ENCODE measurements at places on chromosomes 16 and 17. TPM values are rescaled to one million over a fixed set of nuclear protein-coding genes. Genes with fewer than 3 reads are reported as not detected.
A peak's percentile ranks its signal among the peaks of the same experiment; 100 is the strongest.

- peak; percentile 92 for DNase-seq
Measured at GRCh38 chr17:51132964-51133319, 12.3 kb upstream of the SPAG9 start.

KRTAP3-2 gene
- total RNA-seq = not detected

KCNJ12 gene
- 0.25 TPM for total RNA-seq

DNA sequence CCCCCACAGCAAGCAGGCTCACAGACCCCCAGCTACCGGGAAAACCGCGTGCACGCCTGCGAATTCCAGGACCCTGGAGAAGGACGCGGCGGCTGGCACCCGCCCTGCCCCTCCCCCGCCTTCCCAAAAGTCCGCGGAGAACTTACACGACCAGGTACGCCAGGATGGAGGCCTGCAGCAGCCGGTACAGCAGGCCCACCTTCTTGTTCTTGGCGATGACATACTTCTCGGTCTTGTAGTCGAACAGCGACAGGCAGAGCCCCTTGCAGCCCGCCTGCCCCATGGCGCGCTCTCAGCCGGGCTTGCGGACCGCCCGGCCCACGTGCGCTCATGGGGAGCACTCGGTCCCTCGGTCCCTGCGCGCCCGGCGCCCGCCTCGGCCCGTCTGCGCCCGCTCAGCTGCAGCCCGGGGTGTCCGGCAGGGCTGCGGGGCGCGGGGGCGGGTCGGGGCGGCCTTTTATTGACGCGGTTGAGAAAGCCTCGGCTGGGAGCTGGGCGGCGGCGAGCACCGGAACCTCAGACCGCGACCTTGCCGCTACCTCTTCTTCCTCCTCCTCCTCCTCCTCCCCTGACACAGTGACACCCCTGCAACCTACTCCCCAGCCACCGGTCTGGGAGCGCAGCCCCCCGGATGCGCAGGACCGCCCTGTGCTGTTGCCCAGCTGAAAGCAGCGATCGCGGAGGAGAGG, at the start of gene P2RX5:
Gene P2RX5 (minus strand): TSS at position 433 of the 689 bp plus-strand sequence. CDS start 150 bp downstream, at position 283.
- peak; percentile 14 for DNase-seq

DNA sequence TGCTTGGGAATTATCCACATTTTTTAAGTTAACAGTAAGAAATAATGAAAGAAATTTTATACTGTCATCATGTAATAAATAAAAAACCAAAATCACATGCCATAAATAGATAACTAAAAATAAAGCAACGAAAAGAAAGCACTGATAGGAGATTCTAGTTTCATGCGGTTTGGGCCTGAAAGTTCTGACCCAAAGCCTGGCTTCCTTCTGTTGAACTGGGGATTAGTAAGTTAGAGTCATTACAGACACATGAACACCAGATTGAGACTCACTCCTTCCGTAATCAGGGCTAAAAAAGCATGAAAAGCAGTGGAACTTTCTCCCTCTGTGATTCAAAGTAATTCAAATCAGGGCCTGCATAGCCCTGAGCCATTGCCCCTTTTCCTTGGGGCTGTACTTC, 13.2 kb upstream of the SLC6A2 start:
- no peak for DNase-seq

- DNase-seq = no peak
Measured at GRCh38 chr16:69564845-69565670, 708 bp upstream of the NFAT5 start.

GRCh38 chr16:11494029-11494428, 92.7 kb downstream of the LITAF start:
- DNase-seq = no peak

SLC2A4 gene
- total RNA-seq = 0.76 TPM

- DNase-seq = no peak
Measured at GRCh38 chr16:88570691-88571092, 489 bp downstream of the ZC3H18 start.

KRTAP1-1 gene
- not detected for total RNA-seq

DNA sequence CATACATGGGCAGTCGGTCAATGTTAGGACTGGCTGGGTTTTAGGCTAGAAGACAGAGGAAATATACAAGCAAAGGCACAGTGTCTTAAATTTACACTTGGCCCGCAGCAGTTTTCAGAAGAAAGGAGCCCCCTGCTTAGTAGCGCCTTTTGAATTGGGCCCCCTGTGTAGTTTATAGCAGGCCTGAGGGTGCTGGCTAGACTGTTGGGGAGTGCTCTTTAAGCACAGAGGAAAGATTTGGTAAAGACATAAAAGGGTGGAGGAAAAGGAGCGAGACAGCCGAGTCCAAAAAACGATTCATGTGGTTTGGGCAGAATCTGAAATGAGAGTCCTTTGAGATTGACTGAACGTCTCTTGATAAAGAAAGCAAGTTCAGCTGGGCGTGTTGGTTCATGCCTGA, 10.6 kb downstream of the RMI2 start:
- DNase-seq = no peak

DNA sequence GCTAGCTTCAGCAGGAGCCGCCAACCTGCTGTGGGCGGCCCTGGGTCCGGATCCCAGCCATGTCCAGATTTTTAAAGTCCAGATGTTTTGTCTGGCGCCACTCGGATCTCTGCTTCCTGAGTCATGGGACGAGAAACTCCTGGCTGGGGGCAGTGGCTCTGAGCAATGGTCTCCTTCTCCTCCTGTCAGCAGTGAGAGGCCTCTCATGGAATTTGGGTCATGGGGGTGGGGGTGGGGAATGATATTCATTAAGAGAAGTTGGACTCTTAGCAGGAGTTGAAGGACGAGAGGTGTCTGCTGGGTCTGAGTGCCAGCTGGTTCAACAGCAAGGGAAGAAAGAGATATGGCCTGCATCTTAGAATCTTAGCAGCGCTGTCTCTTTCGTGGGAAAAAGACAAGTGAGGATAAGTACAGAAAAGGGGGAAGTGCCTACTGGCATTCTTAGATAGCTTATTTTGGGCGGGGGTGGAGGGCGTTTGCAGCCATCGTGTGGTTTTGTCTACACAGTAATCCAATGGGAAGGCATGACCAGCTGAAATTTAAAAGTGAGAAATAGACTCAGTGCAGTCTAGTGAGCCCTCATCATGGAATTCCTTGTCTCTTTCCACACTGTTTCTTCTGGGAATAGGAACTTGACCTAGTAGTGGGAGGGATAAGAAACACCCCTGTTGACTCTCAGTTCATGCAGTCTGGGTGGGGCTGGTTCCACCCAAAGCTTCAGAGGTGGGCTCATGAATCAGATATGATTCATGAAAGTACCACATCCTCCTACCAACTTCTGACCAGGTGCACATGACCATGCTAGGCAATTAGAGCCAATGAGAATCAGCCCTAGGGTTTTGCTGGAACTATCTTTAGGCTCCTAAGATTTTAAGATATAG, 80.5 kb downstream of the MYH13 start:
- no peak for DNase-seq

- DNase-seq = no peak
Measured at GRCh38 chr17:67129283-67129682, 84.9 kb downstream of the CACNG1 start.

CLEC3A gene
- total RNA-seq = not detected

GRCh38 chr16:7268182-7268581, 64.5 kb upstream of the RBFOX1 start:
- DNase-seq = no peak

ZNF263 gene
- 31.2 TPM for total RNA-seq

DNA sequence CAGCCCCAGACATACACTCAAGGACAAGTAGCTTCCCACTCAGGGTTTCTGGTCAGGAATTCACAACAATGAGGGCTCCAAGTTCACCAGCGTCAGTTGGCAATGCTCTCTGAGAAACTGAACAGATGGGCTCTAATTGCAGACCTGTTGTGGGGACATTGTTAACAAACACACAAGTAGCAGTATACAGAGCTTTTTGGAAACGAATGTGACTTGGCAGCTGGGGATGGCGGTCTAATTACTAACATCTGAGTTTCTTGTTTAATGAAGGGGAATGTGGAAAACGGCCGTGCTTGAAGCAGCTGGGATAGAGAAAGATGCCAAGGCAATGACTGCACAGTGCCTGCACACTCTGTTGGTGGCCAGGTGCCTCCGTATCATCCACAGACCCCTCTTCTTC, 316.1 kb upstream of the IRX3 start:
- no peak for DNase-seq

DNA sequence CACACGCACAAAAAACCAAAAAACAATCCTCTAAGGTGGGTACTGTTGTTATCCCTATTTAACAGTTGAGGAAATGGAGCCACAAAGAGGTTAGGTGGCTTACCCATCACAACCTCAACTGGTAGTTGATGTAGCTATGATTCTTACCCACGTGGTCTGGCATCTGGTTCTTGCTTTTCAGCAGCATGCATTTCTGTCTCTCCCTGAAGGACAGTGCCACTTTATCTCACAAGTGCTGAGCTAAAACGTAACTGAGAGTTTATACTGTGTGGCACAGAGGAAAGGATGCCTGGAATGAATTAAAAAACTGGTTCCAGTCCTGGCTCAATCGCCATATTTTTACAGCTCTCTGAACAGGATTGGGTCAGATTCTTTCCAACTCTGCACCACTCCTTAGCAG, 1.9 kb upstream of the CORO6 start:
- DNase-seq = no peak

DNA sequence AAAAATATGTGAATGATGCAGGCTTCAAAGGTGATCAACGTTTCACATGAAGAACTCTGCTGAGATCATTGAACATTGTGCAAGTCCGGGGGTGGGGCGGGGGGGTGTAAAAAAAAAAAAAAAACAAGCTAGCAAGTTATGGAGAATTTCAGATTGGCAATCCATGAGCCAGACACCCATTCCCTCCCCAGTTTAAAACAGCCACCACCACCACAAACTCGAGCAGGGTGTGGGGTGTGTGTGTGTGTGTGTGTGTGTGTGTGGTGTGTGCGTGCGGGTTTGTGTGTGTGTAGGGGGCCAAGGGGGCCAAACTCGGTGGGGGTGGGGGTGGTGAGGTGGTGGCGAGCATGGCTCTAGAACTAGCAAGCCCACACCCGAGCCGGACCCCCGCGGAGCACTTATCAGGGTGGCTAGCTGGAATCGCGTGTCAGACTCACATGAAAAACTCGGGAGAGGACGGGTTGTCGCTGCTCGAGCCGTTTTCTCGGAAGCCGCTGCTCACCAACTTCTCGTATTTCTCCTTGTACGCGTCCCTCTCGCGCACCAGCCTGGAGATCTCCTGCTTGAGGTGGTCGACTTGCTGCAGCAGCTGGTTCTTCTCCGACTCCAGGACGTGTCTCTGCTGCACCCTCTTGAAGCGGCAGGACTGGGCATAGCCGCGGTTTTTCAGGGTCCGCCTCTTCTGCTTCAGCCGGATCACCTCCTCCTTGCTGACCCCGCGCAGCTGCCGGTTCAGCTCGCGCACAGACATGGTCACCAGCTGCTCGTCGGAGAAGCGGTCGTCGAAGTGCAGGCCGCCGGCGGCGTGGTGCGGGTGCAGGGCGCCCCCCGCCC, 2.0 kb downstream of the MAF start:
- DNase-seq = peak; percentile 23

GRCh38 chr16:13041180-13041579, 139.8 kb downstream of the SHISA9 start:
- no peak for DNase-seq

DNA sequence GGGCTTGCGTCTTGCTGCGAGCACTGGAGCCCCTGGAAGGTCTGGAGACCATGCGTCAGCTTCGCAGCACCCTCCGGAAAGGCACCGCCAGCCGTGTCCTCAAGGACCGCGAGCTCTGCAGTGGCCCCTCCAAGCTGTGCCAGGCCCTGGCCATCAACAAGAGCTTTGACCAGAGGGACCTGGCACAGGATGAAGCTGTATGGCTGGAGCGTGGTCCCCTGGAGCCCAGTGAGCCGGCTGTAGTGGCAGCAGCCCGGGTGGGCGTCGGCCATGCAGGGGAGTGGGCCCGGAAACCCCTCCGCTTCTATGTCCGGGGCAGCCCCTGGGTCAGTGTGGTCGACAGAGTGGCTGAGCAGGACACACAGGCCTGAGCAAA, 7.4 kb downstream of the MPG start:
- no peak for DNase-seq

CCT6B gene
- total RNA-seq = 0.63 TPM

PYDC1 gene
- total RNA-seq = not detected

DNA sequence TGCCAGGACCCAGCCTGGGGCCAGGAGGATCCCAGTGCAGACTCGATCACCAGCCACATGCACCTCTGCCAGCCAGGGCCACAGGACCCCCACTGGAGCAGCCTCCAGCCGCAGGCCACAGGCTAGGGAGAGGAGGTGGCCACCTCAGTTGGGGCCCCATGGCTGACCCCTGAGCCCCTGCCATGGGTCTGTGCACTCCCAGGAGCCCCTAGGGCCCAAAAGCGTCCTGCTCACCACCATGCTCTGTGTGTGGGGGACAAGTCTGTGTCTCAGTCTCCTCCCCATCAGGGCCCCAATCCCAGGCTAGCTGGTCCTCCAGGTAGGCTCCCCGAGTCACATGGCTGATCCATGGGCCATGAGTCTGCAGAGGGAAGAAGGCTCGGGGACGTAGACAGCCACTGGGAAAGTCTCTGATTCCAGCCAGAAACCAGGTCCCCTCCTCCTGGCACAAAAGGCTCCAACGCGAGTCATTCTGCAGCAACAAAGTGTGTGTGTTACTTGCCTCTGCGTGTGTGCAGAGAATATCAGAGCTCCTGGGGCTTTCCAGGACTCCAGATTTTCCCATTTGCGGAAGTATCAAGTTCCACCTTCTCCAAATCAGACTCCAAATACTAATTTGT, 6.1 kb upstream of the PRSS8 start:
- DNase-seq = peak; percentile 70

MYH8 gene
- not detected for total RNA-seq

GRCh38 chr16:5064915-5065314, 841 bp downstream of the C16orf89 start:
- DNase-seq = no peak

- no peak for DNase-seq
Measured at GRCh38 chr16:1081734-1082265, 9.3 kb downstream of the SSTR5 start.

GRCh38 chr16:68512183-68512582, 26.9 kb upstream of the ZFP90 start:
- DNase-seq = no peak

- DNase-seq = no peak
Measured at GRCh38 chr16:68734782-68735181, 2.3 kb upstream of the CDH1 start.

- no peak for DNase-seq
Measured at GRCh38 chr17:20930081-20930760, 112.6 kb downstream of the USP22 start.

DNA sequence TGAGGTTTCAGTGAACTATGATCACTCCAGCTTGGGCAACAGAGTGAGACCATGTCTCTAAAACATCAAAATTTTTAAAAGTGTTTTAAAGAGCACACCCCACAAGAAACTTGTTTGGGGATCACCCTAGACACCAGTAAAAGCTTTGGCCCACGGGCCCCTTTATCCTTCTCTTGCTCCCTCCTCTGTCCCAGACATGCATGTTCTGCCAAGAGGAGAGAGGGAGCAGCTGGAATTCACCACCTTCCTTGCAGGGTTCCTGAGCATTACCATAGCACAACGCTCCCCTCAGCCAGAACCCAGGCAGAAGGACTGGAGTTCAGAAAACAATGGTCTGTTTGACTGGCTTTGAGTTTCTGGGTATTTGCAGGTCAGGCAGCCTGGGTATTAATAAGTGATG, 214.3 kb upstream of the CDH5 start:
- no peak for DNase-seq

- no peak for DNase-seq
Measured at GRCh38 chr16:11004351-11004750, 60.0 kb downstream of the CLEC16A start.

- no peak for DNase-seq
Measured at GRCh38 chr17:73138541-73139138, 26.2 kb upstream of the SSTR2 start.

- DNase-seq = no peak
Measured at GRCh38 chr16:24345704-24346103, 89.6 kb downstream of the CACNG3 start.

RNF112 gene
- 0.25 TPM for total RNA-seq

Measured in dermis microvascular lymphatic vessel endothelial cell (primary cell).